ENCODE measurements at places on chromosomes 7 and 10. TPM values are rescaled to one million over a fixed set of nuclear protein-coding genes. Genes with fewer than 3 reads are reported as not detected.
A peak's percentile ranks its signal among the peaks of the same experiment; 100 is the strongest.

- H3K4me1 ChIP-seq: peaks cover 9% of the 10 kb centered on the region
- DNase-seq: no peak
- H3K36me3 ChIP-seq: peaks cover 21% of the 10 kb centered on the region
- no peaks in the 10 kb centered on the region for H3K27me3 ChIP-seq
- no peak overlapping the region for H3K27ac ChIP-seq
These were observed 29.9 kb downstream of the ZC3HC1 start for GRCh38 chr7:130021105-130021834.

- no peaks in the 10 kb centered on the region for H3K36me3 ChIP-seq
- DNase-seq: peak; percentile 93
- peak overlapping the region; percentile 59 for H3K4me3 ChIP-seq
- H3K27ac ChIP-seq: peak overlapping the region; percentile 95
These were observed 19.4 kb upstream of the PDGFA start for GRCh38 chr7:538764-539685.

Gene INSYN2A
- polyA plus RNA-seq: not detected

Gene ACBD7
- not detected for polyA plus RNA-seq

Gene PTPRN2
- polyA plus RNA-seq: not detected

All from keratinocyte (primary cell).